A549 (cell line): ENCODE measurements at places on chromosomes 1 and 21.

GRCh38 chr1:44649788-44650158 lies 24.5 kb downstream of the TMEM53 start:
- no peak for DNase-seq

DNA sequence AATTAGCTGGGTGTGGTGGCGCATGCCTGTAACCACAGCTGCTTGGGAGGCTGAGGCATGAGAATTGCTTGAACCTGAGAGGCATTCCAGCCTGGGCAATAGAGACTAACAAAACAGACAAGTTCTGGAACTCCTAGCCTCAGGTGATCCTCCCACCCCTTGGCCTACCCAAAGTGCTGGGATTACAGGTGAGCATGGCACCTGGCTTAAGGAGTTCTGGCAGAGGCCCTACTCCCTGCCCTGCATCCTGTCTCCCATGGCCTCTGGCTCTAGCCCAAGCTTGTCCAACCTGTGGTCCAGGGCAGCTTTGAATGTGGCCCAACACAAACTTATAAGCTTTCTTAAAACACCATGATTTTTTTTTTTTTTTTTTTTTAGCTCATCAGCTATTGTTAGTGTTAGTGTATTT lies 20.4 kb downstream of the TOMM20 start:
- DNase-seq = no peak

- DNase-seq = no peak
Observed at GRCh38 chr1:111908011-111908621, 81.4 kb downstream of the KCND3 start.

DNA sequence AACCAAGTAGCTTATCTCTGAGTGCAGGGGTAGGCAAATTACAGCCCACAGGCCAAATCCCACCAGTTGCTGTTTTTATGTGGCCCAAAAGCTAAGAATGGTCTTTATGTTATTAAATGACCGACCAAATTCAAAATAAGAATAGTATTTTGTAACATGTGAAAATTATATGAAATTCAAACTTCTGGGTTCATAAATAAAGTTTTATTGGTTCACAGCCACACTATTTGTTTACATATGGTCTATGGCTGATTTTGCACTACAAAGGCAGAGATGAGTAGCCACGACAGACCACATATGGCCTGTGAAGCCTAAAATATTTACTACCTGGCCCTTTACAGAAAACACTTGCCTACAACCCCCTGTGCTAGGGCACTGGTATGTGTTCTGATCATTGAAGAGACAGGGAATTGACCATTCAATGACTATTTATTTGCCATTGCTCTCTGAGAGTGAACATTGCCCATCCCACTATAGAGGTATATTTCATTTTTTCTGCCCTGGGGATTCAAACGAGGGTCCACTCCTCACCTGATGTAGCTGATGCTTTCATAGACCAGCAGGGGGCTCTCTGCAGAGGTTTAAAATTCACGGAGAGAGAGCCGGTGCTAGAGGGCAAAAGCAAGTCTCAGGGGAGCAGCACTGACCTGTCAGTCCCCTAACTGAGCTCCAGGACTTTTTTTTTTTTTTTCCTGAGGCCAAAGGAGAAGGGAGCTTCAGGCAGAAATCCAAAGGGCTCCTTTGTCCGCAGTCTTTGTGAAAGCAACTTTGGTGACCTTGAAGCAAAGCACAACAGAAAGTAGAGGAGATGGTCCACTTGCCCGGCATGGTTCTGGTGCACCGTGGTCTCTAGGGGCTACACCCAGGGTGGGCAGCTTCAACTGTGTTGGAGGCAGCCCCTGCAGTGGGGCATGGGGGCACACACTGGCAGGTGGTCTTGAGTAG lies 7.3 kb upstream of the GNL2 start:
- peak; percentile 29 for DNase-seq

DNA sequence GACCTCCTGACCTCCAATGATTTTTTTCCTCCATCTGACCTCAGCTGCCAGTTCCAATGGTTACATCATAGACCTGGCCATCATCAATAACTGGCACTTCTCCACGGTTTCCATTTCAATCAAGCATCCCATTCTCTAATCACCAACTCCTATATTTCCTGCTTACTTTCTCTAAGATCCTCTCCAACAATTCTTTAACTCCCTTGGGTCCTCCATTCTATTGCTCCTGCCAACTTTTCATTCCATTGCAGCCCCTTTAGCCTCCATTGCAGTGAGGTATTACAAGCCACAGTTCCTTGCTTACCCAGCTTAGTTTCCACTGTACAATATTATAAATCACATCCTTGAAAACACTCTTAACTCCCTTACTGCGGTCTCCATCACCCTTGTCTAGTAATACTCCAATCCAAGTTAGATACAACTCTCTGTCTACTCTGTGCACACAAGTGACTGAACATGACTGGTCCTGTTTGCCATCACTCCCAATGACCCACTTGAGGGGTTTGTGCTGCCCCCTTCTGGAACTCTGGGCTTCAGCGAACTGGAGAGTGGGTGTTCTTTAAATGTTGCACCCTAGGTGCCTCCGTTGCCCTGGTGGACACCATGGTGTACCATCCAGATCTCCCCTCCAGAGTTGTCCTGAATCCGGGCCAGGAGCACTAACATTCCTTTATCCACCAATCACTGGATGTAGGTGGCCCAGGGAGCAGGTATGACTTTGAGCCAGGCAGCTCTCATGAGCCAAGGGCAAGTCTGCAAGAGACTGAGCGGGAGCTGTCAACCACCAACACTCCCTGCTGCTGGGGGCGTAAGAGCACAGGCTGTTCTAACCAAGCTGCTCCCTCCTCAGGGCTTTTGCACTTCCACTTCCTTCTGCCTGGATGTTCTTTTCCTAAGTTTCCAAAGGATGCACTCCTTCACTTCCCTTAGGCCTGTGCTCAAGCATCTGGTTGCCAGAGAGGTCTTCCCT lies 3.7 kb upstream of the FNDC7 start:
- peak; percentile 12 for DNase-seq

- DNase-seq = no peak
Observed at GRCh38 chr1:74526708-74527107, 14.3 kb upstream of the LRRC53 start.

DNA sequence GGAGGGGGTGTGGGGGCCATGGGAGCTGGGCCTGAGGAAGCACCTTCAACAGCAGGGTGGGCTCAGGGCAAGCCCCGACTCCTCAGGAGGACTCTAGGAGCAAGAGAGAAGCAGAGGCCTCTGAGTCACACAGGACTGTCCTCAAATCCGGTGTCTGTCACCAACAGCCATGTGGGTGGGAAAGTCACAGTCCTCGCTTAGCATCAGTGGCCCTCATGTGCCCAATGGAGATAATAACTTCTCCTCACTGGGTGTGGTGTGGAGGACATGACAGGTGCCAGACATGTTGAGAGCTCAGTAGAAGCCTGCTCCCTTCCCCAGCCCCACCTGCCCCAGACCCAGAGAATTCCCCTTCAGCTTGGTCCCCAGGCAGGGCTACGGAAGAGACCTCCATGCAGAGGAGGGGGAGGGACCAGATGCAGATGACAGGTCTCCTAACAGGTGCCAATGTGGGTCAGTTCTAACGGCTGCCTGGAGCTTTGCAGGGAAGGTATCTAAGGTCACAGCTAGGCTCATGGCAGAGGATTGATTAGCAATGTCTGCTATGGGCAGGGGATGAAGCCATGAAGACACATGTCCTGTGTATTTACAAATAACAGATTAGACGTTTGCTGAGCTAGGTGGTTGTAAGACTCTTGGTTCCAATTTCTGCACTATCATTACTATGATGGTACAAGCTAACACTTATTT lies 30.2 kb downstream of the TTC39A start:
- DNase-seq = no peak

GRCh38 chr1:12851779-12852178 lies 3.3 kb upstream of the HNRNPCL1 start:
- peak; percentile 13 for DNase-seq

GRCh38 chr1:5992814-5993555 lies 760 bp upstream of the NPHP4 start:
- DNase-seq = no peak

DNA sequence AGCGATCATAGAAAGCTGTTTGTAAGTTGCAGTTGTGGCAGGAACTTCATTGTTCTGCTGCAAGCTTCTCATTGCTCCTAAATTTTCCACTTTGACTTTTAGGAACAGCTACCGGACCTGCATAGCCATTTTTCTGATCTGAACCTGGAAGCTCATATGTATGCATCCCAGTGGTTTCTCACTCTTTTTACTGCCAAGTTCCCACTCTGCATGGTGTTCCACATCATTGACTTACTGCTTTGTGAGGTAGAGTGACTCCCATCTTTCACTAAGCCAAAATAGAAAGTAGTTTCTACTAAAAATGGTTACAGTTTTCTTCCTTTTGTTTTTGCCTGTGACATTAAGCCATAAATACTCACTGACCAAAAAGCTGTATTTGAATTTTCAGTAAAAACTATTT lies 254.2 kb downstream of the GPR52 start:
- no peak for DNase-seq

DNA sequence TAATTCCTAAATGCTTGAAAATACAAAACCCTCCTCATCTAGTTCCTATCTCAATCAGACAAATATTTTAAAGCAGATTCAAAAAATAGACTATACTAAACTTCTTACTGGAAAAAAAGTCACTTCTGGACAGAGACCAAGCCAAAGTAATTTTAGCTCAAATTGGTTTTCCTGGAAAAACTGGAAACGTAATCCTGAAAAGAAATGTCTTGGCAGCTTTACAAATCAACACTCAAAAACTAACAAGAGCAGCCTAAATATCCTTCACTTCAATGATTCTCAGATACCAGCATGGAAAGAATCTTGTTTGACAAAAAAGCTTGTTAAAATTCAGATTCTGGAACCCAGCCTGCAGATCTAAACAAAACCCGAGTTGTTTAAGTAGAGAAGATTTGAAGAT lies 9.1 kb upstream of the GPR88 start:
- no peak for DNase-seq

DNA sequence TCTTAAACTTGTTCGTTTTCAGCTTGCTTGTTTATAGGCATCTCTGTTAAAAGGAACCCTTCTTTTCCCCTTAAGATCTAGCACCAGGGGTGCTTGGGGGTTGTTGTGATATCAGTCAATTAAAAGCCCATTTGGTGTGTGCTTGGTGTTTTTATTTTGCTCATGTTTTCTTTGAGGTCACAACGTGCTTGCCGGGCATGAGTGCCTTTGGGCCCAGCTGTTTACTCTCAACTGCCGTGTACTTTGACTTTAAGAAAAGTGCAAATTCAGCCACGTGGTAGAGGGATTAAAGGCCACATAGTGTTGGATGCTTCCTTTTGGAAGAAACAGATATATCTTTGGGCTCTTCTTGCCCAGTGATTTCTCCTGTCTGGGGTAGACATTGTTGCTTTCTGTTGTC lies 10.5 kb downstream of the ARID1A start:
- peak; percentile 39 for DNase-seq

- DNase-seq = no peak
Observed at GRCh38 chr1:88780485-88780884, 96.4 kb downstream of the PKN2 start.

DNA sequence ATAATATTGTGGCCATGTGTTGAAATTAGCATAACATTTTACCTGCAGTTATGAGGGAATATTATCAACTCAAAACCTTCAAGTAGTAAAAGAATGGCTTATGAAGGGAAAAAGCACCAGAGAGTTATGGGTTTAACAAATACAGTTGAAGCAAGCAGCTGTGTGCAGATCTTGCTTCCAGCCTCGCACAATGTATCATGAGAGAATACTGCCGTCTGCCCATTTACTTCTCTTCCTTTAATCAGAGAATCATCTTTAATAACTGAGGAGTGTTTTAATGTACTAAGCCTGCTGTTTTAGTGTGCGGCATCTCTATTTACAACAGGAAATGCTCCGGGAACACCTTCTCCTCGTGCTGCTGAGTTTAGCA lies 120.9 kb downstream of the ATG4C start:
- no peak for DNase-seq

- DNase-seq = no peak
Observed at GRCh38 chr1:112307930-112308591, 88.0 kb upstream of the CTTNBP2NL start.

DNA sequence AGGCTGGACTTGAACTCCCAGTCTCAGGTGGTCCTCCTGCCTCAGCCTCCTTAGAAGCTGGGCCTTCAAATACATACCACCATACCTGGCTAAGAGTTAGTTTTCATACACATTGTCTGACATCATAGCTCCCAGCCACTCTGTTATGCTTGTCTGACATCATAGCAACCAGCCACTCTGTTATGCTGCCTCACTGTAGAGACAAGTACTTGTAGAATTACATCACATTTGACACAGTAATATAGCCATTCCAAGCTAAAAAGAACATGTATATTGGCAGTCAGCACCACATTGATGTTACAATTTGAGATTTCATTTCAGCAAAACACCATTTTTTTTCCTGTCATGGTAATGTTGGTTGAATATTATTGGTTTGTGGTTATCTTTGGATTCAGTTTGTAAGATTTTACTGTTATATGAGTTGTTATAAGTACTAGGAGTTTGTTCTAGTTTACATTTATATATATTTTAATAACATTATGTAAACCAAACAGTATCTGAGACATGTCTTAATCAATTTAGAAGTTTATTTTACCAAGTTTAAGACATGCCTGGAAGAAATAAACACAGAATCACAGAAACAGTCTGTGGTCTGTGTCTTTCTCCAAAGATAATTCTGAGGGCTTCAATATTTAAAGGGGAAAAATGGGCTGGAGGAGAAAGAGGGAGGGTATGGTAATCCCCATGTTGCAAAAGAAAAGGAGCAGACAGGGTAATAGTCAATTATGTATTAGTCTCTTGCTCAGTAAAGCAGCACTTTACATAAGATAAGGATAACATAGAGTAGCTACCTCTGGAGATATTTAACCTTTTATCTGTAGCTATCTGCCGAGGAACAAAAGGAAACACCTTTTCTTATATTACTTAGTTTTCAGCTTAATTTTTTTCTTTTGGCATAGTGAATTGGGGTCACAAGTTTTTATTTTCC lies 43.0 kb downstream of the XPR1 start:
- no peak for DNase-seq

DNA sequence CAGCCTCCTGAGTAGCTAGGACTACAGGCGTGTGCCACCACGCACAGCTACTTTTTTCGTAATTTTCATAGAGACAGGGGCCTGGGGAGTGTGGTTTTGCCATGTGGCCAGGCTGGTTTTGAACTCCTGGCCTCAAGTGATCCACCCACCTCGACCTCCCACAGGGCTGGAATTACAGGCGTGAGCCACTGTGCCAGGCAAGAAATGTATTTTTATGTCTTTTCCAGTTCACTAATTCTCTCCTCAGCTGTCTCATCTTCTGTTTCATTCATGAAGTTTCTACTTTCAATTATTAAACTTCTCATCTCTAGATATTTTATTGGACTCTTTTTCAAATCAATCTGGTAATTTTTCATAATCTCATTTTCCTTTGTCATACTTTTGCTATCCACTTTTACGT lies 72.1 kb upstream of the DISP3 start:
- DNase-seq = no peak

GRCh38 chr1:38293567-38293966 lies 247.0 kb upstream of the POU3F1 start:
- DNase-seq = no peak
